Sigmoid colon (tissue), 7 donors: ENCODE measurements at places on chromosomes 4 and X. TPM values are rescaled to one million over a fixed set of nuclear protein-coding genes. Genes with fewer than 3 reads are reported as not detected.

Gene PDCL2
- total RNA-seq: not detected

Gene KLKB1
- total RNA-seq: 3.9 TPM

Gene MAGEA1
- not detected for total RNA-seq

Gene ENPEP
- 2.2 TPM for total RNA-seq

- no peak for DNase-seq
- no peaks in the 10 kb centered on the region for H3K36me3 ChIP-seq
- no peaks in the 10 kb centered on the region for H3K4me1 ChIP-seq
- no peaks in the 10 kb centered on the region for H3K27me3 ChIP-seq
- H3K4me3 ChIP-seq: no peak overlapping the region
Observed at GRCh38 chrX:111581086-111581485, 69.6 kb downstream of the SERTM2 start.

GRCh38 chr4:132770776-132771175, 378.3 kb upstream of the PCDH10 start:
- H3K36me3 ChIP-seq: no peaks in the 10 kb centered on the region
- no peaks in the 10 kb centered on the region for H3K27me3 ChIP-seq
- no peaks in the 10 kb centered on the region for H3K4me1 ChIP-seq
- H3K27ac ChIP-seq: no peak overlapping the region
- no peak overlapping the region for H3K4me3 ChIP-seq

DNA sequence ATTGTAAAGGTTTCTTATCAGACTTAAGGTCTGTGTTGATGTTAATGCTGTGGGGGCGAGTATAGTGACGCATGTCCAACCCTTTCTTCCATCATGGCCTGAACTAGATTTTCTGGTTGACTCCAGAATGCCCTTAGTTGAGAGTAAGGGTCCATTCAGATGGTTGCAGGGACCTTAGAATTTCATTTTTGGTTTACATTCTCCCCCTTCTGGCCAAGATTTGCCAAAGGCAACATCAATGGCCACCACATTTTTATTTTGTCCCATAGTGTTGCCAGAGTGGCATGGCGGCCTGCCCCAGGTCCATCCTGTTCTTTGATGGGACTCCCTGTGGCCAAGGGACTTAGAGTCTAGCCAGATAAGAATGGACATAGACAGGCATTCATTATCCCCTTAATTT, 368.5 kb downstream of the GPM6A start:
- no peak overlapping the region for H3K27ac ChIP-seq
- DNase-seq: no peak
- no peak overlapping the region for H3K4me3 ChIP-seq

DNA sequence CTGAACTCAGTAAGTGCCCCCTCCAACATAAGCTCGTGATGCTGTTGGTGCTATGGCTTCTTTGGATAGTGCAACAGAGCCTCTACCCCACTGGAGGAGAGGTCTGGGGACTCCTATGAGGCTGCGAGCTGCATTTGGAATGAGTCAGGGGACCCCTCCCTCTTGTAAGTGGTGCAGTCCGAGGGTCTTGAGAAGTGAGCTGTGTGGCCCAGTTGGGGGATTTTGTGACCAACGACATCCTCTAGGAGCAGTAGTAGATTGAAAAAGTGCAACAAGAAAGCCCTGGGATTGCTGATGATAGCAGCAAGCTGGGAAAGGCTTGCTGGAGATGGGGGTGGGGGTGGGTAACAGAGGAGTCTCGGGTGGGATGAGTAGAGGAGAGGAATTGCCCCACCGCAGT, 3.1 kb downstream of the FRMPD3 start:
- no peak for DNase-seq
- no peak overlapping the region for H3K27ac ChIP-seq
- H3K27me3 ChIP-seq: peaks cover 14% of the 10 kb centered on the region
- H3K4me1 ChIP-seq: no peaks in the 10 kb centered on the region

DNA sequence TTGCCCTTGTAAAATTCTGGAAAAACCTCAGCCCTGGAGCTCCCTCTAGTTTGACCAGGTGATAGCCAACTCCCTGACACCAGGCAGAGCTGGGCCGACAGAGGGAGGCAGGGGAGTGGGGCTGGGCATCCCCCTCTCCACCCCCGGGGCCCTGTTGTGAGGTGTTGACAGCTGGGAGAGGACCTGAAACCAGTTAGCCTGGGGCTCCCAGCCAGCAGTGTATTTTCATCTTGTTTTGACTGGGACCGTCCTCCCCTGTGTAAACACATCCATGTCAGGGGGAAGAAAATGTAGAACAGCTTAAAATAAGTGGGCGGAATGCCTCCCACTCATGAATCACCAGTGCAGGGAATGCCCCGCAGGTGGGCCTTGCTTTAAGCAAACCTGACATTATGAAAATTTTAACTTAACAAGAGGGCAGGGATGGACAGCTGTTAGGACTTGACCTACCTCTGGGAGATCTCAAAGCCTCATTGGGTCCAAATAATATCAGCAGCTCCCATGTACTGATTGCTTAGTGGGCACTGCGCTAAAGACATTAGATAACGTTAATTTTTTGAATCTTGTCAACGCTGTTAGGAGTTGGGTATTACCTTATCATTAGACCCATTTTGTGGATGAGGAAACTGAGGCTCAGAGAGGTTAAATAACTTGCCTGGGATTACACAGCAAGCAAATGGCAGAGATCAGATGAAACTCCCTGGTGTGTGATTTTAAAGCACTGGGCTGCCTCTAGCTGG, 45.9 kb downstream of the TSC22D3 start:
- H3K4me3 ChIP-seq: no peak overlapping the region
- no peak for DNase-seq
- no peaks in the 10 kb centered on the region for H3K27me3 ChIP-seq
- H3K27ac ChIP-seq: peak overlapping the region; percentile 81
- H3K36me3 ChIP-seq: no peaks in the 10 kb centered on the region
- peaks cover 62% of the 10 kb centered on the region for H3K4me1 ChIP-seq

DNA sequence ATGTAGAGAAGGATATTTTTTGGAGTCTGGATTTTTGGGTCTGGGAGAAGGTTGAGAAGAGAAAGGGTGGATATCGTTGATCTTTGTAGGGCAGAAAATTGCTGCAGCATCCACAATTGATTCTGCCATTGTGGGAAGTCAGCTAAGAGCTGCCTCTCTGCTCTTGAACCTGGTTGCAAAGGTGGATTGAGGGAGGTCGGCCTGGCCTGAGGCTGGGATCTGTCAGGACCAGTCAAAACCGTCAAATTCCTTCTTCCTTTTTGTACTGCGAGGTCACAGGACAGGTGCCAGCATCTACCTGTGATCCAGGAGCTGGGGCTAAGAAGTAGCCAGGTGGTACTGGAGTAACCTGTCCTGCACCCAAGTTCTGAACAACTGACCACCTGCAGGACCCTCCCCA, 93.7 kb downstream of the SHOX start:
- peak; percentile 11 for DNase-seq
- no peaks in the 10 kb centered on the region for H3K27me3 ChIP-seq
- H3K4me1 ChIP-seq: no peaks in the 10 kb centered on the region
- H3K27ac ChIP-seq: no peak overlapping the region
- no peaks in the 10 kb centered on the region for H3K36me3 ChIP-seq
- H3K4me3 ChIP-seq: no peak overlapping the region

DNA sequence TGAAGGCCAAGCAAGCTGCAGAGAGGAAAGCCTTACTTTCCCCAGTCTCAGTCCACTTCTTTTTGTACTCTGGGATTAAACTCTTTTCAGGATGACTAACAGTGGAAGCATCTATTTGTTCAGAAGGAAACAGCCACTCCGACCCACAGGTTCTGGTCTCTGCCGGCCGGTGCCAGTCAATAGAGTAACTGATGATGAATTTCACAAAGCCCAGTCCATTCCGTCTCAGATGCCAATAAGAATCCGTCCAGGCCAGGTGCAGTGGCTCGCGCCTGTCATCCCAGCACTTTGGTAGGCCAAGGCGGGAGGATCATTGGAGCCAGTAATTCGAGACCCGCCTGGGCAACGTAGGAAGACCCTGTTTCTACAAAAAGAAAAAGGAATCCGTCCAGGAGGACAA, 58.5 kb upstream of the HELT start:
- no peaks in the 10 kb centered on the region for H3K36me3 ChIP-seq
- no peaks in the 10 kb centered on the region for H3K4me1 ChIP-seq
- H3K27me3 ChIP-seq: no peaks in the 10 kb centered on the region
- no peak overlapping the region for H3K4me3 ChIP-seq
- DNase-seq: no peak

- no peak for DNase-seq
- H3K4me1 ChIP-seq: no peaks in the 10 kb centered on the region
- no peak overlapping the region for H3K4me3 ChIP-seq
- no peaks in the 10 kb centered on the region for H3K27me3 ChIP-seq
Observed at GRCh38 chrX:11066812-11067211, 44.3 kb upstream of the HCCS start.

DNA sequence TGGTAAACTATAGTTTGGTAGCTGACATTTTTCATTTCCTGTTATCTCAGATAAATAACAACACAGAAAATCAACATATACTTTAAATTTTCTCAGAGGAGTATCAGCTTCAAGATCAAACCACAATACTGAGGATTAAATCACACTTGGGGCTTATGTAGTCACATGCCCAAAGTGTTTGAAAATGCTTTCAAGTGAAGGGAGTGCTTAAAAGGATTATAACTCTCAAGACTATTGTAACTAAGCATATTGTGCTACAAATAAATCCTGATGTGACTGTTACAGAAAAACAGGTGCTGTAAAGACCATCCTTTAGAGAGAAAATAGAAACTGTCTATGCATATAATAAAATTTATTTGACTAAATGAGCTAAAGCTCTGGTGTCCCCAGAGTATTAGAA, 887.6 kb downstream of the ADGRL3 start:
- no peak overlapping the region for H3K4me3 ChIP-seq
- H3K27ac ChIP-seq: no peak overlapping the region
- H3K4me1 ChIP-seq: no peaks in the 10 kb centered on the region
- H3K36me3 ChIP-seq: no peaks in the 10 kb centered on the region
